Calu3 (cell line): ENCODE measurements at places on chromosomes 4 and X.

- DNase-seq = no peak
These were observed 19.7 kb downstream of the SHROOM2 start for GRCh38 chrX:9805956-9806355.

DNA sequence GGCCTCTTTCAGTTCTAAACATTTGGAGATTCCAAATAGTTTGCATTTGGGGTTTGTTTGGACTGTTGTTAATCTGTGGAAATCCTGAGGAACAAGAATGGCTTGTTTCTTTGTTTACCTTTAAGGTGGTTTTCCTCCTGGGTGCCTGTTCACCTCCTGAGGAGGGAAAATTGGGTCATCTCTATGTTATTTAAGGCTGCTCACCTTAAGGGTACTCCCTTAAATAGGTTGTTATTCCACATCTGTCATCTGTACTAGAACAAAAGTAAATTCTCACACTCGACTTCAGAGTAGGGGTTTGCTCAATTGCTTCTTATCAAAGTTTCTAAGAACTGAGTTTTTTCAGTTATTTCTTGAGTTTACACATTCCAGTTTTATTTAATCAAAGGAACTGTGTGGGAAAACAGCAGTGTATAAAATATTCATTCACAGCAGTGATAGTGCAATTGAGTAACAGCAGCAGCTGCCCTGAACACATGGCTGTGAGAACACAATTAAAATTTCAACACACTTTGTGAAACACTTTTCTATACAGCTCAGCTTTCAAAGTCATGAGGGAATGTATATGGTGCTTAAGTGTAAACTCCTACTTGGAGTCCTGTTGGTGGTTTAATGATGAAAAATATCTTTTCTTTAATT, 238.5 kb upstream of the PGRMC2 start:
- DNase-seq = peak; percentile 15

GRCh38 chr4:66906314-66906713, 639.0 kb downstream of the CENPC start:
- no peak for DNase-seq

DNA sequence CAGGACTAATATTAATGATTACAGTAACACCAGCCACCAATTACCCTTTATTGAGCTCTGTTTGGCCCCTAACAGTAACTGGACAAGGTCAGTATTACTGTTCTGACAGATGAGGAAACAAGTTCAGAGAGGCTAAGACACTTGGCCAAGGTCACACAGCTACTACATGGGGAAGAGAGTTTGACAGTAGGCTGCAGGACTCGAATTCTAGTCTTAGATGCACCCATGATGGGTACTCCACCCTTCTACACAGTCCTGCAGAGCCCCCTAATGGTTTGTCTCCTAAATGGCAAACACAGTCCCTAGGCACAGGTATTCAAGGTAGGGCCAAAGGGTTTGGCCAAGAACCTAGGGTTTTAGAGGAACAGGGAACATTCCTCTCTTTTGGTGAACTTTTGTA, 93.9 kb downstream of the NSUN7 start:
- peak; percentile 3 for DNase-seq

DNA sequence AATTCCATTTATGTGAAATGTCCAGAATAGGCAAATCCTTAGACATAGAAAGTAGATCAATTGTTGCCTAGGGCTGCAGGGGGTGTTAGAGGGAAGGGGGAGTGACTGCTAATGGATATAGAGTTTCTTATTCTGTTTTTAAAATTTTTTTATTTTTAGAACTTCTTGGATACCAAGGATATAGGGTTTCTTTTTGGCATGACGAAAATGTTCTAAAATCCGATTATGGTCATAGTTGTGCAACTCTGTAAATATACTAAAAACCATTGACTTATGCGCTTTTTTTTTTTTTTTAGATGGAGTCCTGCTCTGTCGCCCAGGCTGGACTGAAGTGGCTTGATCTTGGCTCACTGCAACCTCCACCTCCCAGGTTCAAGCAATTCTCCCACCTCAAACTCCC, 125.2 kb upstream of the USP9X start:
- DNase-seq = no peak

GRCh38 chrX:49901048-49901447, 21.3 kb upstream of the CLCN5 start:
- DNase-seq = no peak

- DNase-seq = no peak
These were observed 69.2 kb downstream of the CLDN22 start for GRCh38 chr4:183250831-183251230.

- no peak for DNase-seq
These were observed 602.0 kb downstream of the GLUD2 start for GRCh38 chrX:121649417-121649816.

- DNase-seq = peak; percentile 19
These were observed 729.3 kb upstream of the ACTRT1 start for GRCh38 chrX:128781506-128781905.

DNA sequence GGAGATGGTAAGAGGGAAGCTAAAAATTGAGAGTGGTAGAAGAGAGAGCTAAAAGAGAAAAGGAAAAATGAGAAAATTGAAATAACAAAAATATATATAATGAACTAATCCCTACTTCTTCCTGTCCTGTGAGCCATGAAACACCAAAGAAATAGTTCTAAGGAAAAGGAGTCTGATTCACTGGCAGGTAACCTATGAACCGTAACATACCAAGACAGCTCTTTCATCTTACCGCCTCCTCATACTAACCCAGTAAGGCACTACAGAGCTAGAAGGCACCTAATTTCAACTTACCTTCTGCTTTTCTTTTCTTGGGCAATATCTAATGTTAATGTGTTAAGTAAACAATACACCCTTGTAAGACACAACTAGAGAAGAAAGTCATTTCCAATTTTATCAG, 297.7 kb upstream of the DIAPH2 start:
- DNase-seq = no peak

DNA sequence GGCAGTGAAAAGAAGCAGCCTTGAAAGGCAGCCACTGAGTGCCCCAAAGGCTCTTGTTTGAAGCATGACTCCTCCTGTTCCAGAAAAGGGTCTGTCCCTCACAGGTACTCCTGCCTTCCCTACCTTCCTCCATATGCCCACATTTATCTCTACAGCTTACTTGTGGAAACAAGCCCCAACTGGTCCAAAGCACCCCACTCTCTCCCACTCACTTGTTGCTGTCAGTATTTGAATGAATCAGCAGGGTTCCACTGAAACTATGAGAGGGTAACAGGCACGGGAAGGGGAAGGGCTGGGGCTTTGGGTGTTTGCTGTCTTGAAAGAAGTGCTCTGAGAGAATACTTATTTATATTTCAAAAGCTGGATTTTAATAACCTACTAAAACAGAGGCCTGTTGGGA, 34.9 kb downstream of the GPR143 start:
- DNase-seq = no peak

DNA sequence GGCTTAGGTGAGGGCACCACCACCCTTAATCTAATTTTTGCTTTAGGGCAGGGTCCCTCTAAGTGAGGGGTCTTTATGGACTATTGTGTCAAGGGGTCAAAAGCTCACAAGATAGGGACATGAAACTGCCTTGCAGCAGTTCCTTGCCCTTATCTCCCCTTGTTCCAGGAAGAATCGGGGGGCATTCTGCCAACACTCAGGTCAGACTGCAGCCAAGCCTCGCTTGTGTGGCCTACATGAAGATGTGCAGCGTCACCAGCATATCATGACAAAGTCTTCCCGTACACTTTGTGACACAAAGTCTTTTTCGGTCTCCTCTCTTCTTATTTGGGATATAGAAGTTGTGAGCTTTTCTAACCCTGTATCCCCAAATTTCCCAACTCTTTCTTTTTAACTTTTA, 17.5 kb upstream of the USP9X start:
- DNase-seq = no peak

- DNase-seq = no peak
These were observed 60.1 kb downstream of the NDST4 start for GRCh38 chr4:115053313-115053712.

DNA sequence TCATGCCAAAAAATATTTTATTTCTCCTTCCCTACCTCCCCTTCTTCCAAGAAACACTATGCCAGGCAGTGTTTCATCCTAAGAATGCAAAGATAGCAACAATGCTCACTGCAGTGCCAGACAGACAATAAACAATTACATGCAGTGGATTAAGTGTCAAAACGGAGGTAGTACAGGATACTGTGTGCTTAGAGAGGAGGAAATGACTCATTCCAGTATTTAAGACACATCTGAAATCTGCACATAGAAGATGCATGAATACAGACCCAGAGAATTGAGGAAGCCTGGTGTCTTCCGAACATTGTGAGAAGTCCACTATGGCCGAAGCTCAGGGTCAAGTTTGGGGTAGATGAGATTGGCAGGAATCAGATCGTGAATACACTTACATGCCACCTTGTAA, 326.4 kb downstream of the PPP3CA start:
- DNase-seq = no peak

DNA sequence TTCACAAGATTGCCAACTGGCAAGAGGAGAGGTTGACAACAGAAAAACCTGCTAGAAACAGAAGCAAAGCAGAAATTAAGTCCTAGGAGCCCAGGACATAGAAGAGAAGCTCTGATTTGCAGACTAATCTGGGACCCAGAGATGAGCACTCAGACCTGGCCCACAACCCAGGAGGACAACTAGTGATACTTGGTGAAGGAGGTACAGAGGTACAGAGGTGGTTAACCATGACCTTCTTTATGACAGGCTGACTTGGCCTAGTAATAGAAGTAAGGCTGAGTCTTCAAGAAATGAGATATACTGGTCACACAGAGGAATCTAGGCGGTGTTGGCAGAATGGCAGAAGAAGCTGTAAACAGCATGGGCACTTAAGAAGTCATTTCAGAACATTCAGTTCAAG, 43.6 kb downstream of the ANXA5 start:
- DNase-seq = no peak

- DNase-seq = no peak
These were observed 69.3 kb downstream of the SNX25 start for GRCh38 chr4:185278716-185279115.

- no peak for DNase-seq
These were observed 2.0 kb downstream of the USP9X start for GRCh38 chrX:41087201-41087600.

DNA sequence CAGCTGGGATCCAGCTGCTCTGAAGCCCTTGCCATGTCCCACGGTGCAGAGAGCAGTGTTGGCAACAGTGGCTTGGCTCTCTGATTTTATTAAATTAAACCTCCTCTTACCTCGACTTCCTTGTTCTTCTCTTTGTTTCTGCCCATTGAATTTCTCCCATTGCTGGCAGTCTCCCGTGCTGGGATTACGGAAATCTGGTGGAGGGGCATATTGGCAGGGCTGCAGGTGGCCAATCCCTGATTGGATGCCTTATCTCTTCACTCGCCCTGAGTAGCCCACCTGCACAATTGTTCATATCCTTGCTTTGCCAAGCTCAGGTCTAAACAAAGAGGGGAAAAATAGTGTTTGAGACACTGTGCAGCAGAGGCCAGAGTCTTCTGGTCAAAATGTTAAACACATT, 493.9 kb downstream of the TMA16 start:
- no peak for DNase-seq

DNA sequence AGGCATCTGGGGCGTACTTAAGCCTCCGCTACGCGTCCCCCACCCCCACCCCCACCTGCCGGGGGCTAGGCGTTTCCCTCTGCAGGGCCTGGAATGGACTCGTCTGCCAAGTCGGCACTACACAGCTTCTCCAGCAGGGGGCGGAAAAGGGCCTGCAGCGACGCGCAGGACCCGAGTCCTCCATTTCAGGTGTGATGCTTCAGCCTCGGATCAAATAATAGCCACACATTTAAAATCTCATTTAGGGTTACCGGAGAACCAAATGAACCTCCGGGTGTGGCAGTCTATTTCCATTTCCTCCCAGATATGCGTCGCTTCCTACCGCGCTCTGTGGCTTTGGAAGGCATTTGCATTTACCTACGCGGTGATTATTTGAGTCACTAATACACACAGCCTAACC, 2.9 kb downstream of the PAK3 start:
- DNase-seq = peak; percentile 60

DNA sequence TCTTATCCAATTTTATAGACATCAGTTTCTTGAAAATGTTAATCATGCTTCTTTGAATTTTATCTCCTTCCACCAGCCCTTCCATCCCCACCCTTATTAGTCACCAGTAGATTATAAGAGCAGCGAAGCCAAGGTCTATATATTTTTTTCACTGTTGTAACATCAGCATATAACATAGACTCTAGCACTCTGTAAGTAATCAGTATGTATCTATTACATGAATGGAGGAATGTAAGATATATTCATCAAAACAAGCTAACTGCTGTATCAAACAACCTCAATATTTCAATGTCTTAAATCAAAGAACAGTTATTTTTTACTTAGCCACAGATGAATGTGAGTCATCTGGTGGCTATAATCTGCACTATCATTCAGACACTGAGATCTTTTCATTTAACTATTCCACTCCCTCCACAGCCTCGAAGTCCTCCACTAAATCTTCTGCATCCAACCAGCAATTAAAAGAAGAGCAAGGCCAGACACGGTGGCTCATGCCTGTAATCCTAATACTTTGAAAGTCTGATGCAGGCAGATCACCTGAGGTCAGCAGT, 178.9 kb downstream of the CENPC start:
- DNase-seq = no peak

DNA sequence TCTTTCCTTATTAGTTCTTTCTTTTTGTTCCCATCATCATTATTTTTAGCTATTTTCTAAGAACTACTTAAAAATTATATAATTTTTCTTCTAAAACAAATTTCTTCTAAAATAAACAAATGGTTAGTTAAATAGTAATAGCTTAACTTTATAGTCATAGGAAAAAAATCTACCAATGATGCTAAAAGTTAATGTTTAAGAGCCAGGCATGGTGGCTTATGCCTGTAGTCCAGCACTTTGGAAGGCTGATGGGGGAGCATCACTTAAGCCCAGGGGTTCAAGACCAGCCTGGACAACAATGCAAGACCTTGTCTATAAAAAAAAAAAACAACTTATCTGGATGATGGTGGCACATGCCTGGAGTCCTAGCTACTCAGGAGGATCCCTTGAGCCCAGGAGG, 127.1 kb upstream of the ANXA3 start:
- DNase-seq = no peak

- DNase-seq = no peak
These were observed 17.2 kb downstream of the MID2 start for GRCh38 chrX:107842715-107843400.

DNA sequence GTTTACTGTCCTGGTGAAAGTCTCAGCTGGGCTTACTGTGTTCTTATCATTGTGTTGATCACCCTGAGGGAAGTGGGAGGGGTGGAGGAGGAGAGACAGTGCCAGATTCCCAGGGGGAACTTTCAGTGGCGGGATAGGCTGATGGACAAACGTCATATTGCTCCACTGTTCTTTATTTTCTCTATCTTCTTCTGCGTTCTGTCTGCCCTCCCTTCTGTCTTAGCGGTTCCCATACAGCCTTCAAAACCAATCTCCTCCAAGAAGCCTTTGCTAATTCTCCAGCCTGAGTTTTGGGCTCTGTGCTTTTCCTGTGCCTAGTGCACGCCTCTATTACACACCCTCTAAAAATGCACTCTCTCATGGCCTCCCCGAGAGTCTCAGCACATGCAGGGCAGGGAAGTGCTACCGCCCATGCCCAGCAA, 448.7 kb upstream of the FAT1 start:
- peak; percentile 12 for DNase-seq

GRCh38 chr4:110613745-110614144, 9.1 kb downstream of the PITX2 start:
- no peak for DNase-seq

GRCh38 chr4:181479141-181479540, 764.1 kb upstream of the TENM3 start:
- DNase-seq = no peak
